ENCODE measurements at places on chromosomes 7 and 10.

- no peak for DNase-seq
Measured at GRCh38 chr10:101529207-101529606, 58.9 kb downstream of the POLL start.

DNA sequence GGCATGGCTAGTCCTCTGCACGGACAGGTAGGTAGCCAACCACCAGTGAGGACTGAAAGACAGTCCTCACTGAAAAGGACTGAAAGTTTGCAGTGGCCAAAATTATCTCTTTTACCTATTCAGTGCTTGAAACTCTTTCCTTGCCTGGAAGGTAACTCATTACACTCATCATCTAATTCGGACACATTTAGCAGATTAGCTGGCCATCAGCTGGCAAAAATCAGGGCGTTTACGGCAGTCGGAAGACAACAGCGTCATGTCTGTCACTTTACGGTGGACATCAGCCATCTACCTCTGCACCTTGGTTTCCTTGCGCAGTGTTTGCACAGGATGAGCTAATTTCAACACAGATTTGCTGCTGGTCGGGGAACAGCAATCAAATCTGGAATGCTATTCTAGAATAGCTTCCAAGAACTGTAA is 740 bp downstream of the ANXA7 start:
- DNase-seq, result peak; percentile 67

- DNase-seq, result no peak
Measured at GRCh38 chr10:33087152-33087551, 129.1 kb upstream of the ITGB1 start.

DNA sequence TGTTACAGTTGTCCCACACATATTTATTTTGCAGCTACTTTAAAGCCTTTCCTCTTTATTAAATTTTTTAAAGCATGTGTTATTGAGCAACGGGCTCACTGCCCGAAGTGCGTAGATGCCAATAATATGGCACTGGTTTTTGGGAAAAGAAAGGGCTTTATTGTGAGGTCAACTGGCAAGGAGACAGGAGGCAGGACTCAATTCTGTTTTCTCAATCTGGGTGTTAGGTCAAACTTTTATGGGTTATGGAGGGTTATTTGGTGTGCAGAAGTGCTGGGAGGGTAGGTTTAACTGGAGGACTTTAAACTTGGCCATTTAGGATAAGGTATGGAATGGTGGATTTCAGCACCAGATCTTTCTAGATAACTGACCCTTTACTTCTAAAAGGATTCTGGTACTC is 183.6 kb downstream of the LRRC4 start:
- peak; percentile 60 for DNase-seq

- no peak for DNase-seq
Measured at GRCh38 chr7:91083855-91084644, 180.2 kb upstream of the FZD1 start.

GRCh38 chr10:15112657-15113056 is 15.5 kb downstream of the RPP38 start:
- no peak for DNase-seq

GRCh38 chr7:132548489-132549078 is 27.7 kb downstream of the PLXNA4 start:
- no peak for DNase-seq

GRCh38 chr10:63697956-63698786 is 177.0 kb downstream of the REEP3 start:
- peak; percentile 20 for DNase-seq

DNA sequence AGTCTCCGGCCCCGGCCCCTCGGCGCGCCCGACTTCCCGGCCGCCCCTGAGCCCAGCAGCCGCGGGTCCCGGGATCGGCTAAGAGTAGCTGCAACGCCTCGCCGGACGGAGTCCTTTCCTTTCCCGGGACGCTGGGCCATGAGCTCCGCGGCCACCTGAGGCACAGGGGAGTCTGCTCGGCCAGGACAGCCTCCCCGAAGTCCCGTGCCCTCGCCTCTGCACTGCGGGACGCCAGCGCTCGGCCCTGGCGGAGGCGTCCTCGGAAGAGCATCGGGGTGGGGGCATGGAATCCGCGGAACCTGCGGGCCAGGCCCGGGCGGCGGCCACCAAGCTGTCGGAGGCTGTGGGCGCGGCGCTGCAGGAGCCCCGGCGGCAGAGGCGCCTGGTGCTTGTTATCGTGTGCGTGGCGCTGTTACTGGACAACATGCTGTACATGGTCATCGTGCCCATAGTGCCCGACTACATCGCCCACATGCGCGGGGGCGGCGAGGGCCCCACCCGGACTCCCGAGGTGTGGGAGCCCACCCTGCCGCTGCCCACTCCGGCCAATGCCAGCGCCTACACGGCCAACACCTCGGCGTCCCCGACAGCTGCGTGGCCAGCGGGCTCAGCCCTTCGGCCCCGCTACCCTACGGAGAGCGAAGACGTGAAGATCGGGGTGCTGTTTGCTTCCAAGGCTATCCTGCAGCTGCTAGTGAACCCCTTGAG is 502 bp downstream of the SLC18A3 start:
- DNase-seq, result no peak

DNA sequence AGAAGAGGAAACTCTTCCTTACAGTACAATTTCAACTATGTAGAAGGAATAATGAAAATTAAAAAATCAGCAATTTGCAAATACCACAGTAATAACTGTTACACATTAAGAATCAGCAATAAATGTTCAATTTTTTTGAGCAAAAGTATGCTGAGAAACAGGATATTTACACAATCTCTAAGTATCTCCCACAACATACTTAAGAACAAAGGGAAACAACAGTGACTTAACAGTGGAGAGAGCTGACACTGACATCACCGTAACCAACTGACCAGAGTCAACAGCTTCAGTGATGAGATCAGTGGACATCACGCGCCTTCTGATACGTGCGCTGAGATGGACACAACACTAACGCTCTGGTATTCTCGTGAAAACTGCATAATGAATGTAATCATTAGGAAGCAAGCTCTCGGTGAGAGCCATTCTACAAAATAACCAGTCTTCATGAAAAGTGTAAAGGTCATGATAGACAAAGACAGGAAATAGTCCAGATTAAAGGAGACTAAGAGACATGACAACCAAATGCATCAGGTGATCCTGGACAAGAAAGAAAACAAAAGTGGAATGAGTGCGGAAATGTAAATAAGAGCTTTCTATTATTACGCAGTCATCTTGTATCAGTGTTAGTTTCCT is 82.6 kb downstream of the PIP4K2A start:
- DNase-seq, result peak; percentile 10

DNA sequence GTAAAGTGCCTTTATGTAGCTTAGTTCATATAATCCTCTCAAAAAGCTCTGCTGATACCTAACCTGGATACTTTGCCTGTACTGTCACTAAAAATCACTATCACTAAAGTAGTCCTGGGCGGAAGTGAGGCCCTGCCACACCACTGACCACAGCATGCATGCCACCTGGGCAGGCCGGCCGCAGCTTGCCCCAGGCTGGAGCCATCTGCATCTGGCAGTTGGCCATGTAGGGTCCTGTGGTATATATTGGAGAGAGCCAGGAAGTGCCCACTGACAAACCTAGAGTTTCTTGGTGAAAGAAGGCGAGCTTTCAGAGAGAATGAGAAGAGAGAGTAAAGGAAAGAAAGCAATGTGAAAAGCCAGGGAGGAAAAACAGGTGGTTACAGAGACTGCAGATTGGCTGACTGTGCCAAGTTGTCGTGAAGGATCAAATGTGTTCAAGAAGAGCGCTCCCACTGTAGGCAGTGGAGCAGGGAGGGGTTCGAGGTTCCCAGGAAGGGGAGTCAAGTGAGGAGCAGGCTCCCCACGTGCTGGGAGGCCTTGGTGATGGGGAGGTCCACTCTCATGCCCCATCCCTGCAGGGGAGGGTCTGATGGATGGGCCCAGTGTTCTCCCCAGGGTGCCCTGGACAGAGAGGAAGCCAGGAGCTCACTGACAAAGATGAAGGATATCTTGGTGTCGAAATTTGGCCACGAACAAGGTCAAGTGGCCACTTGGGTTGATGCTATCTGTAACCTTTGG is 13.6 kb downstream of the LOXL4 start:
- no peak for DNase-seq

DNA sequence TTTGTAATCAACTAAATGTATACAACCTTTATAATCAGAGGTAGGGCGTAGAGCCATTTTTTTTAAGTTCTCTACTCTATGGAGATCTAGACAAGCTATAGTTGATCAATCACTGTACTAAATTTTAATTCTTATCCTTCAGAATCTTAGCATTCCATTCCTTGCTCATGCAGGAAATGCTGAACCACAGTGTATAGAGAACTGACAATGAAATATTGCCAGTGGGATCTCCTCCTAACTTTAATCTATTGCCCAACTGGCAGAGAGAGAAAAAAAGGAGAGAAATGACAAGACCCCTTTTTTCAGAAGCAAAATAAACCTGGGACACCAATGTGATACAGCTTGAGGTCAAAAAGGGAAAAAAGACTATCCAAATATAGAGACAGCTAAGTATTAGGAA is 26.4 kb upstream of the PPP3CB start:
- no peak for DNase-seq

GRCh38 chr7:70271617-70272081 is 673.4 kb downstream of the AUTS2 start:
- DNase-seq, result peak; percentile 2

DNA sequence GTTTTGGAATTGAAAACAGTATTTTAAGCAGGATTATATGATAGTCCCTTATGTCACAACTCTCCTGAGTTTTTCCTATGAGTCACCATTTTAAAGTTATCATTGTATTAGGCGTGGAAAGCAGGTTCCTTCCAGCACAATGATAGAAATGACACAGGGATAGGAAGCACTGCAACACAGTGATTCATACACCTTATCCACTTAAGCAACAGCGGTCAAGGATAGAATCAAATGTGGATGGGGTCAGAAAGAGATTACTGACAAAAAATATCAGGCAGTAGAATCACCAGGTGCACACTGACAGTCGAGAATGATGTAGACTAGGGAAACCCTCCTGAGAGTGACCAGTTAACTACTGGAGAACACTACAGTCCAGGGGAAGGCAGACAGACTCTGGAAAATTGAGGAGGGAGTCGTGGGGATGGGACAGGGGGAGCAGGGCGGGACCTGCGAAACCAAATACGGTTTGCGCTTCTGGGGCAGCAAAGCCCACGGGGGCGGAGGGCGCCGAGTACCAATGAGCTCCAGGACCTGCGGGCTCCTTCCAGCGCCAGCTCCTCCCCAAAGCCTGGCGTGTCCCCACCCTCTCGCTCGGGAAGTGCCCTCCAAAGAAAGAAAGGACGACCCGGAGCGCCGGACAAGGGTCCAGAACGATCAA is 479 bp downstream of the PNPLA8 start:
- peak; percentile 89 for DNase-seq

GRCh38 chr7:126083014-126083413 is 1153.4 kb upstream of the POT1 start:
- DNase-seq, result no peak

- no peak for DNase-seq
Measured at GRCh38 chr7:100079024-100079560, 2.4 kb downstream of the ZNF3 start.

GRCh38 chr7:137572056-137572784 is 228.7 kb upstream of the PTN start:
- peak; percentile 31 for DNase-seq

GRCh38 chr10:89393898-89394297 is 1.5 kb downstream of the IFIT1 start:
- no peak for DNase-seq

DNA sequence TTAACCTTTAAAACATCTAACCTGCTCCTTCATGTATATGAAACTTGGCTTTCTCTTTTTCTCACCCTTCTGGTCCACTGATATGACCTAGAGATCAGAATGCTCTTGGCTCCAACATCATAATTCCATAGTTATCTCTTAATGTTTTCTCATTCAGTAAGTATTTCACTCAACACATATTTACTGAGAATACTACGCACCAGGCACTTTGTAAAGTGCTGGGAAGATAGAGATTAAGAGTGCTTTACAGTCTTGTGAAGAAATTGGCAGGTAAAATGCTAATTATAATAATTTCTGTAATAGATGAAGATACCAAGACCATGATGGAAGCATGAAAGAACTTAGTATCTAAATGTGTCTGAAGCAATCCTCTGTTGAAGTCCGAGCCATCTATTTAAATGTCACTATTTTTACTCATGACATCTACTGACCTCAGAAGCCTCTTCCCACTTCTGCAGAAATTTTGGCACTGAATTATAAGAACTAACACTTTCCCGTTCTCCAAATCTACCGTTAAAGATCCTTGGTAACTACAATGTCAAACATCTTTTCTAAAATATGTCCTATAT is 116.2 kb downstream of the HBP1 start:
- DNase-seq, result no peak

GRCh38 chr7:5349437-5350173 is 66.9 kb downstream of the SLC29A4 start:
- DNase-seq, result no peak

DNA sequence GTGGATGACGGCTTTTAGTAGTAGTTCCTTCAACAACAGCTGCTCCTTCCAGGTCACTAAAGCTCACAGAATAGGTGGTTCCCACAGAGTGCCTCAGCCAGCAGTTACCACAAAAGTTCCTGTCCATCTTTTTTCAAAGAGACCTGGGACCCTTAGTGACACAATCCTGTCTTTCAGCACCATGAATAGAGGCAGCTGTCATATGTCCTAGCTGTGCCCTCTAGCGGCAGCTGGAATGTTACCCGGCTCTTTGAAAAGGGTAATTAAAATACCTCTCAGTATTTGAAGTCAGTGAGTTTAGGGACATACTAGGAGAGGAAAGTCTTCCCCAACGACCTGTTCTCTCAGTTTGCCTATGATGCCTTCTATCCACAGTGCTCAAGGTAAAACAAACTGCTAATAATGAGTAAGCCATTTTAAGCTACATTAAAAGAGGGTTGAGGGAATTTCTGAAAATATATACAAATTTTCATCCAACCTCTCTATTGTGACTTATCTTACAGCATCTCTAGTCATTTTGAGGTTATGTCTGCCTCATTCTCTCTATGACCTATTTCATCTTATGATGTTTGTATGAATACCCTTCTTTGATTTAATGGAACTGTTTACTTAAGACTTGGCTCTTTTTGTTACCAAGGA is 290.8 kb downstream of the NXPH1 start:
- DNase-seq, result no peak

- no peak for DNase-seq
Measured at GRCh38 chr10:71473671-71474599, 77.2 kb downstream of the CDH23 start.

- no peak for DNase-seq
Measured at GRCh38 chr10:112059220-112059619, 124.3 kb downstream of the GPAM start.

GRCh38 chr7:65967361-65968155 is 14.5 kb downstream of the GUSB start:
- DNase-seq, result no peak

GRCh38 chr7:35900651-35901050 is 99.8 kb downstream of the SEPTIN7 start:
- DNase-seq, result no peak
